ENCODE measurements at places on chromosomes 11 and 22. TPM values are rescaled to one million over a fixed set of nuclear protein-coding genes. Genes with fewer than 3 reads are reported as not detected.

DNA sequence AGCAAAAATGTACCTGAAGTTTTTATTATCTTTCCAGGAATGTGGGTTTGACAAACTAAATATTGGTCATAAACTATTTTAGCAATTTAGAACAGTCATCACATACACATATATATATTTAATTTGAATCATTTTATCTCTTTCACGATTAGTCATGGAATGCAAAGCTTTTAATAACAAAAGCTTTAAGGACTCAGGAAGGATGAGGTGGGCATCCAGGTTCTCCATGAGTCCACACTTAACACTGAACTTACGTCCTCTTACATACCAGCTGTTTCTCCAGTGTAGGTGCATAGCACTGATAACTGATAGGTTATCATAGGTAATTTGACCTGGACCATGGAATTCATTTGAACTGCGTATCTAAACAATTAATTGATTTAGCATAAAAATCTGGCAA, 28.1 kb upstream of the GNAZ start:
- no peak for ATAC-seq

DNA sequence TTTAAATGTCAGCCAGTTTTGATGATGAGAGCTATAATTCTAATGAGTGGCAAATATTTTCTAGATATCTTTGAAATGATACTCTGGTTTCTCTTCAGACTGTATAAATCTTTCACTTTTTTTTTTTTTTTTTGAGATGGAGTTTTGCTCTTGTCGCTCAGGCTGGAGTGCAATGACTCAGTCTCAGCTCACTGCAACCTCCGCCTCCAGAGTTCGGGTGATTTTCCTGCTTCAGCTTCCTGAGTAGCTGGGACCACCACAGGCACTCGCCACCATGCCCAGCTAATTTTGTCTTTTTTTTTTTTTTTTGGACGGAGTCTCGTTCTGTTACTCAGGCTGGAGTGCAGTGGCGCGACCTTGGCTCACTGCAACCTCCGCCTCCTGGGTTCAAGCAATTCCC, 113.6 kb downstream of the TEAD1 start:
- ATAC-seq, result no peak

GRCh38 chr11:623999-624704, 603 bp downstream of the CDHR5 start:
- no peak for ATAC-seq

- no peak for ATAC-seq
Observed at GRCh38 chr11:78020246-78020645, 2.8 kb downstream of the KCTD14 start.

SLC22A9 gene
- total RNA-seq, result not detected

MUC5B gene
- total RNA-seq, result 199 TPM

Data from gastroesophageal sphincter (tissue), 4 donors.